ENCODE measurements at places on chromosomes 6 and 20.

- DNase-seq, result no peak
These were observed 815 bp downstream of the UTRN start for GRCh38 chr6:144285798-144286502.

DNA sequence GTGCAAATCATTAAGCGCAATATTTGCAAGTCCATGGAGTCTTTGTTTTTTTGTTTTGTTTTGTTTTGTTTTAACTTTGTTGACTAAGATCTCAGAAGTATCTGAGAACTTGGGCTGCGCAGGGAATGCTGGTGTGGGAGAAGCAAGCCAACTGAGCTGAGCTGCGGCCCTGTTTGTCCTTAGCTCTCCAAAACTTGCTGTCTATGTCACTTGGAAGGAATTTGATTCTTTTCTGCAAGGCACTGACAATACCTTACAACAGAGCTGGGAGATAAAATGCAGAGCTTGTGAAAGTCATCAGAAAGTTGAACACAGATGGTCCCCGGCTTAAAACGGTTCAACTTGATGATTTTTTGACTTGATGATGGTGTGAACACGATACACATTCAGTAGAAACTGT, 5.4 kb downstream of the SLC22A23 start:
- DNase-seq, result no peak

- DNase-seq, result no peak
These were observed 6.3 kb upstream of the PARD6B start for GRCh38 chr20:50724851-50725723.

DNA sequence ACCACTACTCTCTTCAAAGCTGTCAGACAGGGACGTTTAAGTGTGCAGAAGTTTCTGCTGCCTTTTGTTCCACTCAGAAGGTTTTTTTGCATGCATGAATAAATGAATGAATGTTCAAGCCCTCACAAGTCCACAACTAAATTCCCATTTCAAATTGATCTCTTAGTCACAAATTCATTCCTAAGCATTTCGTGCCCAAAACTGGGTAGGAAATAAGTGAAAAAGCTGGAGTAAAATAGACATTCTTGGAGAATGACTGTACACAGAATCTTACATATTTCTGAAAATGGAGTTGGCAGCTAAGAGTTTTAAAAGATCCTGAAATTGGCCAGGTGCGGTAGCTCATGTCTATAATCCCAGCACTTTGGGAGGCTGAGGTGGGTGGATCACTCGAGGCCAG, 117.6 kb downstream of the PERP start:
- no peak for DNase-seq

DNA sequence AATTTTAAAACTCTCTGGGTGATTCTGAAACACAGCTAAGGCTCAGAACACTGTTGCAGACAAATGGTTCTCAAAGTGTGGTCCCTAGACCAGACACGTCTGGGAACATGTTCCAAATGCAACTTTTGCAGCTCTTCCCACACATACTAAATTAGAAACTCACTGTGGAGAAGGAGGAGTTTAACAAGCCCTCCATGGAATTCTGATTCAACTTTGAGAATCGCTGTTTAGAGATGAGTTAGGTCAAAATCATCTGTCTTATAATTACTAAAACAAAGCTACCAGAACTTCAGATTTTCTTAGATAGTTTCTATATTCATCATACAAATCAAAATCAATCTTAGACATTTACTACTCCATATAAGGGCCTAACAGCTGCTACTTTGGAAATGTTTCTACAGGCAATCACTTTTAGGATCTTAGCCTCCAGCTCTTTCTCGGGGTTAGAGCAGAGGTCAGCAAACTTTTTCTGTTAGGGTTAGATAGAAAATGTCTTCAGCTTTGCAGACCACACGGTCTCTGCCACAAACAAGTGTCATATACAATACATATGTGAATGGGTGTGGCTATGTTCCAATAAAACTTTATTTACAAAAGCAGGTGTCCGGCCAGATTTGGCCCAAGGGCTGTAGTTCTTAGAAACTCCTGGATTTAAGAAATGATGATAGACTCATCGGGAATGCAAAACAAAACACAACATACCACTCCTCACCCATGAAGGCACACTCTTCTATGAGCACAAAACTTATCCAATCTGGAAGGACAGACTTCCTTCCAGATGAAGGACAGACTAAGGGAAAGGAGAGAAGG, 50.0 kb upstream of the ARHGAP18 start:
- no peak for DNase-seq

- DNase-seq, result no peak
These were observed 656.9 kb downstream of the PRKN start for GRCh38 chr6:162070639-162071038.

DNA sequence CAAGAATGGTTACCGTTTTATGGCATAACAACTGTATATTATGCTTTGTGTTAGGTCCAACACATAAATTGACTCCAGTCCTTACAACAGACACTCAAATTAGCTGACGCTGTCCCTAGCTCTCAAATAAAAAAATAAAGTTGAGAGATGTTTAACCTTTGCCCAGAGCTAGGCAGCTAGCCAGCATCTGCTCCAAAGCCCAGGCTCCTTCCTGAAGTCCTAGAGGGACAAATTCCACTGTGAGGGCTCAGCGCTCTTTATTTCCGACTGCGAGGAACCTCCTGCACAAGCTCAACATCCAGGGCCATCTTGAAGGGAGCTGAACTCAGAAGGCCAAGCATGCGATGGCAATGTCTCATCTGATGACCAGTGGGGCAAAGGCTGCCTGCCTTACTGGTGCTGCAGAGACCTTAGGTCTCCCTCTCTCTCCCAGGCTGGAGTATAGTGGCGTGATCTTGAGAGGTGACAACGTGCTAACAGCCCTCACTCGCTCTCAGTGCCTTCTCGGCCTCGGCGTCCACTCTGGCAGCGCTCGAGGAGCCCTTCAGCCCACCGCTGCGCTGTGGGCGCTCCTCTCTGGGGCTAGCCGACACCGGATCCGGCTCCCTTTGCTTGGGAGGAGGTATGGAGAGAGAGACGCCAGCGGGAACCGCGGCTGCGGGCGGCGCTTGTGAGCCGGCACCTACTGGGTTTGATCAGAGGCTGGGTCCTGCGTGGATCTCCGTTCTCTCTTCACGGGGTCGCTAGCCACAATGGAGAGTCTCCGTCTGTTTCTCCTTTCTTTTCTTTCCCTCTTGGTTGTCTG, 24.7 kb upstream of the GFOD1 start:
- DNase-seq, result no peak

GRCh38 chr6:124400261-124400999, 561.8 kb upstream of the RNF217 start:
- no peak for DNase-seq

DNA sequence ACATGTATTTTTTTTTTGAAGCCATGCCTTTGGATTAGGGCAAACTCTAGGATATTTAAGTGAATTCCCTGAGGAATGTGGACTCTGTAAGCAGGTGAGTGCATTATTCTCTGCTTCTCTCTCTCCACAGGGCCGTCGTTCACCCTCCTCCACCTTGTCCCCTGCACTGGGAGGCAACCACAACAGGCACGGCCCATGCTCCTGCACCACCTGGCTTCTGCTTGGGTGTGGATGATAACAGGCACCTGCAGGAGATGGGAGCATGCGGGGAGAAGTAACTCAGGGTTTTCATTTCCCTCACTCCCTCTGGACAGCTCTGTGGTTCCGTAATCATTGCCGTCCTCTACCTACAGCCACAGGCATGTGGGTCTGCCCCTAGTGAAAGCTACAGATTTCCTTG, 43.4 kb downstream of the HLA-C start:
- no peak for DNase-seq

DNA sequence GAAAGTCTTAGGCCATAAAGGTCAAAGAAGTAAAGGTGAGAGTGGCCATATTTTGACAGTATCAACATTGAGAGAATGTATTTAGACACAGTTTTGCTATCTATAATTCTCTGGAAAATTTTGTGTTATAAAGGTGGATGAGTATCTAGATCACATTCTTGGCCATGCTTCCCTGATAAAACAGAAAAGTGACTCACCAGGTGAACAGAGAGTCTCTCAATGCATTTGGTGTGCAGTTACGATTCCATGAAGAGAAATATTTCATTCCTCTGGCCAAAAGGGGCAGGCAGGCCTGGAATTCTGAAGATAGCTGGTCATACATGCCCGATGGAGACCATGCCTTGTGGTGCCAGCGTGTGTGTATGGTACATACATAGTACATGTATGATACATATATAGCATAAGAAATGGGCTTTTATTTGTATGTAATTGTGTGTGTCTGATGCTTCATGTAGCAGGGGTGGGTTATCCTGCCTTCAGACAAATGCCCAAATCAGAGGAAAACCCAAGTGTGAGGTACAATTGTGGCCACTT, 164.0 kb downstream of the SOBP start:
- DNase-seq, result no peak

DNA sequence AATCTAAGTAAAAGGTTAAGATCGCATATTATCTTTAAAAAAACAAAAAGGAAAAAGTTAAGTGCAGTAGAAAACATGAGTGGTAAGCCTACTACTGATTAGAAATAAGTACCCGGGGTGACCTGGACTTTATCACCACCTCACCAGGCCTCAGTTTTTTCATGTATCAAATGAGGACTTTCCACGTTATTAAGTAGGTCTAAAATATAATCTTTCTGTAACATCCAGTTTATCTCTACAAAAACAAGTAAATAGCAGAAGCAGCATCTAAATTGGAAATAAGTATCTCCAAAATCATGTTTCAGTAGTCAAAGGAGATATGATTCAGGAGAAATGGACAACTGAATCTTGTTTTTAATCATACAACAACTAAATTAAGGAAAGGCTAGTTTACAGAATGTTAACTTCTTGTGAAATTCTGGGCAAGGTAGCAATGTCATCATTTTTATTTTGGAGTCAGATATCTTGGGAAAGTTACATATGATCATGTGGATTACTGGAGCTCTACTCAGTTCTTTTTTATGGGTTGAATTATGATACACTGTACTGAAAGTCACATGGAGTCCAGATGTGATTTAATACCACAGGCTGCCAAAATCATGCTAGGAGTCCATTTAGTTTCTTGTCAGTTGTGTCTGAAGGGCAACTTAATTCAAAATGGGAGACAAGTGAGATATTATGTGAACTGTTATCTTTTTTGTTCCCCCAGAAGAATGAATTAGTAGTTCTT, 114.7 kb upstream of the PRL start:
- no peak for DNase-seq

DNA sequence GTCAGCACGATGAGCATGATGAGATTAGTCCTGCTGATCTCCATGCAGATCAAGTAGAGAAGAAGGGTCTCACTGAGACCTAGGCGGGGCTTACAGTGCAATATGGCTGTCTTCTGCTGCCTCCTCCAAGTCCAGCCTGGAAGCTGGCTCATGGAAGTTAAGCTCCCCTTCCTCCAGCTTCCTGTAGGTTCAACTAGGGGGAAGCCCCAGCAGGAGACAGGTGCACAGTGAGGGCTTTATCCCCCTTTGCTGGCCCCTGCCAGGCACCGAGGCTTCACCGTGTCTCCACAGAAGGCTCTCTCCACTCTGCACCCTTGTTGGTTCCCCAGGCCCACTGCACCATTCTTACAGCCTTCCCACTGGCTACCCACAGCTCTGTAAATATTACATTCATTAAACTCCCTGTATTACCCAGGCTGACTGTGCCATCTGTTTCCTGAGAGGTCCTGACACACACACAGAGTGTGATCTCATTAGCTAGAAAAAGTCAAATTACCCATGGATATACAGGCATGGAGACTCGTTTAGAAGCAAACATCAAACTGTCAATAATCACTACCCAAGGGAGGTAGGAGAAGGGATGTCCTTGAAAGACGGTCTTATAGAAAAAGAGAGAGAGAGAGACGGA, 90.4 kb downstream of the SLC2A10 start:
- no peak for DNase-seq

DNA sequence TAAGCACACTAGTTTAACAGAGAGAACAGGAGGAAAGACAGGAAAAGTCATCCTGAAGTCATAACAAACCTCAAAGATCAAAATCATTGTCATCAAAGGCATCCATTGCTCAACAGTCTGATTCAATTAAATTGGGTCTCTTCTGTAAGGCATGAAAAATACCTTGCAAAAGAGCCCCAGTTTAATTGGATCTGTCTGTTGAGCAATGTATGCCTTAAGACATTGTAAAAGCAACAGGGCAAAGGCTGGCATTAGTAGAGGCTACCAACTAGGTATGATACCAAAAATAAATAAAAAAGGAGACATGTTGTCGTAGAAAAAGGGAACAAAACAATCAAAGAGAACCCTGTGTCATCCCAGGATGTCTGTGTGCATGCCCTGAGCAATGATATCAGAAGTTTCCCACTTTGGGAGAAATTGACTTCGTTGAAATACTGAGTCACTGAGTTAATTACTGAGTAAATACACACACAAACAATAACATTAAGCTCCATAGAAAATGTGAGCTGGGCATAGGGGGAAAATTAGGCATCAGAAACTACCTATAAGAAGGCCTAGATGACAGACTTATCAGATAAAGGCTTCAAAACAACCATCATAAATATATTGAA, 1013.8 kb upstream of the CITED2 start:
- DNase-seq, result no peak

GRCh38 chr6:85285114-85285513, 164.8 kb upstream of the NT5E start:
- no peak for DNase-seq

DNA sequence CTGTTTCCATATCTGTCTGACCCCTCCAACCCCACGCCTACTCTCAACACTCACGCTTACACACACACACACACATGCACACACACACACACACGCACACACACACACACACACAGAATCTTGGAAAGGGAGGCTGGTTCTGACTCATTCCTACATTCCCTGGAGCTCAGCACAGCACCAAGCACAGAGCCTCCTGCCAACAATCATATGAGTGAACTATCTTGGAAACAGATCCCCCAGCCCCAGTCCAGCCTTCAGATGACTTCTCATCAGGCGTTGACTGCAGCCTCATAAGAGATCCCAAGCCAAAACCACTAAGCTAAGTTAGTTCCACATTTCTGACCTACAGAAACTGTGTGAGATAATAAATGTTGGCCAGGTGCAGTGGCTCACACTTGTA, 14.1 kb upstream of the HCK start:
- no peak for DNase-seq

DNA sequence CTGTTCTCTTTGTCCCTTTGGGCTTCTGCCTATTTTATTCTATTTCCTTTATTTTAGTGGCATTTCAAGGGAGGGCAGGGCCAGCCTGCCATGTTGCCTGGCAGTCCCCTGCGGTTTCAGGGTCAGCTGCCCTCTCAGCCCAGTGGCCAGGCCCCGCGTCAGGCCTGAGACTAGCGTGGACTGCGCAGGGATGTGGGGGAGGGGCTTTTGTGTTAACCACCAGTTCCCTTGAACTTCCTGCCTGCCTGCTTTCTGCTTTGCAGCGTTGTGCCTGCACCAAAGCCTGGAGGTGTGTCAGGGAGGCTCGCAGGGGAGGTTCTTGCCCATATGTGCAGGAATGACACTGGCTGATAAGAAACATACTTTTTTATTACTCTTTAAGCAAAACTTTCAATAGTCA, 157.6 kb downstream of the SLC35B3 start:
- DNase-seq, result no peak

GRCh38 chr6:31697555-31697954, 5.6 kb downstream of the ABHD16A start:
- DNase-seq, result no peak

- no peak for DNase-seq
These were observed 64.0 kb downstream of the B4GALT5 start for GRCh38 chr20:49649672-49650071.

Measured in stimulated activated CD4-positive, alpha-beta T cell treated with anti-CD3 and anti-CD28 coated beads, Interleukin-1b, Interleukin-23, amount 100 ng/mL, for 1 hour (primary cell).